ENCODE measurements at places on chromosomes 6 and 20.

DNA sequence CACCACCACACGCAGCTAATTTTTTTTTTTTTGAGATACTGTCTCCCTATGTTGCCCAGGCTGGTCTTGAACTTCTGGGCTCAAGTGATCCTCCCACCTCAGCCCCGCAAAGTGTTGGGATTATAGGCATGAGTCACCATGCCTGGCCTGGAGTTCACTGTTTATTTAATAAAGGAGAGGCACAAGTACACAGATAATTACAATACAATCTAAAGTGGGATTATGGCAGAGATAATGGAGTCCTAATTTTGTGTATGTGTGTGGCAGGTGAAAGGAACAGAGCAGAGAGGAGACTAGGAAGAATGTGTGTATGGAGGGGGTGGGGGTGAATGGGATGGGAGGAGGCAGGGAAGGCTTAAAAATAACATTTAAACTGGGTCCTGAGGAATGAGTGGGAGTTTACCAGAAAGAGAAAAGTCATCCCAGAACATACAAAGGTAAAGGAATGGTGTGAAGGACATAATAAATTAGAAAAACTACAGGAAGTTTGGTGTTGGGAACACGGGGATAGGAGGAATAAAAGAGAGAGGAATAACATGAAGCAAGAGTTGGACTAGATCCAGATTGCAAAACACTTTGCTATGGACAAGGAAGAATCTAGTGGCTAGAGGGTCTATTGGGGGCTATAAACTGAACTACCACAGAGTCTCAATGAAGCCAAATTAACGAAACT, 4.4 kb downstream of the NCOA5 start:
- no peak for DNase-seq

DNA sequence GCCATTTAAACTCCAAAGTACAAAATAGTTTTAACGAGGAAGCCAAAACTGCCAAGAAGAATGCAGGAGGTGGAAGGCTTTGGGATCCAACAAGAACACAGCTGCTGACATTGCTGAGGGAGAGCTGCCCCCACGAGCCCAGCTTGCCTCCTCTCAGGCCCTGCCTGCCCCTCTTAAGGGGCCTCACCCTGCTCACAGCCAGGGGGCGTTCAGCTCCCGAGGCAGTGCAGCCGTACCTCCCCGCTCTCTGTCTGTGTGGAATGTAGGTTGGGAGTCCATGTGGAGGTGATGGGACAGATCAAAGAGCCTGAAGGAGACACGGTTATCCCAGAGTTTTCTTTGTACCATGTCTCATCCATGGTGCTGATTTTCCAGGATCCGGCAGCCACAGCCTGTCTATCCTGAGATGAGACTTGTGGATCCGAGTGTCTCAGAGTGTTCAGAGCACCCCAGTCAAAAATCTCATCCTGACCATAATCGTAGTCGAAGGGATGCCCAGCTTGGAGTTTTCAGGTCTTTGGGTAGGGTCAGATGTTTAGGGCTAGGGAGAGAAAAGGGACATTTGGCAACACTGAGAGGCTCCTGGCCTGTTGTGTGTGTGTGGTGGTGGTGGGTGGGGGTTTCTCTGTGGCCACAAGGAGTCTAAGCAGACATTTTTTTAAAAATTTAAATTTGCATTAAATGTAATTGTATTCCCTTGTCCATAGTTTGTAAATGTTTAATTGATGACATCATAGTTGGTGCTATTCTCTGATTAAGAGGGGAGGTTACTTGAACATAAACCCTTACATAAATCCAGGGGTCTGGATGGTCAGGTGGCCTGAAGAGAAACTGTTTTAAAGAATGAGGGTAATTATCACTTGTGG, 111.4 kb upstream of the CLDN20 start:
- no peak for DNase-seq

GRCh38 chr6:151186306-151186705, 53.5 kb upstream of the AKAP12 start:
- no peak for DNase-seq

GRCh38 chr6:137176729-137177128, 3.3 kb upstream of the IL22RA2 start:
- no peak for DNase-seq

GRCh38 chr6:167906899-167907298, 80.2 kb downstream of the AFDN start:
- DNase-seq = no peak

Data from stimulated activated CD4-positive, alpha-beta T cell treated with anti-CD3 and anti-CD28 coated beads, Interleukin-1b, Interleukin-23, amount 100 ng/mL, for 1 hour (primary cell).